CD4-positive, alpha-beta T cell treated with Interleukin-6 at 100 ng/mL for 8 hours (primary cell): ENCODE measurements at places on chromosomes 12 and 14.

- no peak for DNase-seq
Measured at GRCh38 chr12:51818566-51819300, 29.8 kb downstream of the FIGNL2 start.

GRCh38 chr14:87864356-87865270 is 128.4 kb downstream of the GALC start:
- no peak for DNase-seq

DNA sequence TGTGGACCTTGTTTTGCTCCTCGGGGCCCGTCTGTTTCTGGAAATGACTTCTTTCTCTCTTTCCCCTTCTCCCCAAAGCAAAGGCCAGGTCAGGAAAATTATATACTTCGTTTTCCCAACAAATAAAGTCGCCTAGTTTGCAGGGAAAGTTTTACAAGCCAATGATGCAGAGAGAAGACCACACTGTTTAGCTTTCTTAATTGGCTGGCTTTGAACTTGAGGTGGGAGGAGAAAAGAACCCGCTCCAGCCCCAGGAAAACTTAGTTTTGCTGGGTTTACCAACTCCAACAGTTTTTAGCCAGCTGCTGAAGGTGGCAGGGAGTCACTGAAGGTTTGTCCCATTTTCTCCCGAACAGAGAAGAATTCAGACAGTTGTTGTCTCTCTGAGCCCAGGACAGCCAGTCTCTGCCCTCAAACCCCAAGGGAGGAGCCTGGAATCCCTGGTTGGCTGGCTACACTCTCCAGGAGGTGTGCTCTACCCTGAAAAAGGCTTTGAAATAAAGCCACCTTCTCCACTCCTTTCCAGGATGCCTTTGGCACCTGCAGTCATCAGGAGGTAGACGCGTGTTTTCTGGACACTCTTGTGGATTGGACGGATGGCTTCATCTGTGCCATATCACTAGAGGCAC is 24.8 kb downstream of the BCL11B start:
- DNase-seq: no peak

GRCh38 chr12:7542046-7542445 is 38.5 kb upstream of the CD163 start:
- no peak for DNase-seq

DNA sequence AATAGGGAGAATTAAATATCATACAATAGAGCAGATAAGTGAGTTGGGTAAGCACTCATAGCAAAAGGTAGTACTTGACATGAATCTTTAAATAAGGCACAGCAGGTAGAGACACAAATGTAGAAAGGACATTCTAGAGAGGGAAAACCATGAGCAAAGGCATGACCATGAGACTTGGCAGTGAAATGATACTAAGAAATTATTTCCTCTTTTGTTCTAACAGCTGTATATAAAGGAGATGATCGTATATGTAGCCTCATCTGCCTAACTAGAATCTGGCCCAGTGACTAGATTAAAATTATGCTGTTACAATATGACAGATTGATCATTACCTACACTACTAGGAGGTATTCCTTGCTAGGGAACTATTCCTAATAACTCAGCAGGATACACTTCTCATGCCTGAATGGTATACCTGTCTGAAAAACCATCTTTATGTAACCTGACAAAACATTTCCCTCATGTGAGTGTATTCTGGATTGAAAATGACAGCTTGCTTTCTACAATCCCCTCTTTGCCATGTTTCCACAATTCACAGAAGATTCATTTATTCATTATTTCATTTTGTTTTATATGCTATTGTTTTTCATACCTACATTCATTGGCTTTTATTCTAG is 725.7 kb downstream of the C12orf50 start:
- DNase-seq: no peak

DNA sequence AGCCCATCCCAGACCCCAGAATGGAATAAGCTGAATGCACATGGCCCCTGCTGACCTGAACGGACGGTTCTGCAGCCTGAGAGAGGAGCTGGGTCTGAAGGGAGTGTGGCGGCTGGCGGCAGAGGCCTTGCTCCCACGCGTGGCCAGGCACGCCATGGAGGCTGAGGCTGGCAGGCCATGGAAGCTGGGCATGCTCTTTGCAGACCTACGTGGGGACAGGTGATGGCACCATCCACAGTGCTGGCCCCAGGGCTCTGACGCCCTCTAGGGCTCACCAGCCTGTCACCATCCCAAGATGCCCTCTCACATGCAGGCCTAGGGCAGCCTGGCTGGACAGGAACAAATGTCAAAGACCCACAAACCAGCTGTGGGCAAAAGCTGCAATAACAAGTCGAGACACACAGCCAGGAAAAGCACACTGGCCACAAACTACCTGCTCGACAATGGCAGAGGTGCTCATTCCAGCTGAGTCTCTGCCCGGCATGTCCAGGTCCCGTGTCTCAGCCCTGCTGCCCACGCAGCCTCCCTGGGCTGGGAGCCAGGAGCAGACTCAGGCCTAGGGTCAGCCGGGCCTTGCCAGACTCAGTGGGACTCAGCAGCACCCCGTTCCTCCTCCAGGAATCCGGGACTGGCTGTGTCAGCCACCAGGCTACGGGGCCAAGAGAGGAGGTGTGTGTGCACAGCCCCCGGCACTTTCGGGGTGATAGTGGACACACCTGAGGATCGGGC is 19.7 kb downstream of the BTBD6 start:
- DNase-seq: no peak
